ENCODE measurements at places on chromosomes 7 and 10.
A peak's percentile ranks its signal among the peaks of the same experiment; 100 is the strongest.

DNA sequence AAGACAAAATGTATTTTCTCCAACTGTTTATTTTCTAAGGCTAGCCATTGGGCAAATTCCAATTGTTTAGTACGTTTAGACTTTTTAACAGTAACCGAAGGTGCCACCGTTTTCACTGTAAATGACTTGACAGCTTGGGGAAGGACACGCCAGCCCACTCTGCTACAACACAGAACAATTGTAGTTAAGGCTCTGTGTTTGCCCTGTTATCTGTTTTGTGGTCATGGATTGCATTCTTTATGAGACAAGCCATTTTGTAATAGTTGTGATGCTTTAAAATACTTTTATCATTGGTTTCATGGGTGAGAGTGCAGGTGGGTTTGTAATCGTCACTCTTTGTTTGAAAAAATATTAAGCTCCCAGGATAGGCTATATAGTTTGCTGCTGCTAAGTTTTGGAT is 6.6 kb upstream of the PITRM1 start:
- H3K27ac ChIP-seq: no peak overlapping the region
- no peaks in the 10 kb centered on the region for H3K4me1 ChIP-seq
- DNase-seq: no peak

GRCh38 chr10:5550250-5550545 is 25.4 kb downstream of the CALML3 start:
- peaks cover 19% of the 10 kb centered on the region for H3K4me1 ChIP-seq
- DNase-seq: no peak
- no peaks in the 10 kb centered on the region for H3K36me3 ChIP-seq
- H3K27ac ChIP-seq: no peak overlapping the region
- peaks cover 20% of the 10 kb centered on the region for H3K27me3 ChIP-seq

DNA sequence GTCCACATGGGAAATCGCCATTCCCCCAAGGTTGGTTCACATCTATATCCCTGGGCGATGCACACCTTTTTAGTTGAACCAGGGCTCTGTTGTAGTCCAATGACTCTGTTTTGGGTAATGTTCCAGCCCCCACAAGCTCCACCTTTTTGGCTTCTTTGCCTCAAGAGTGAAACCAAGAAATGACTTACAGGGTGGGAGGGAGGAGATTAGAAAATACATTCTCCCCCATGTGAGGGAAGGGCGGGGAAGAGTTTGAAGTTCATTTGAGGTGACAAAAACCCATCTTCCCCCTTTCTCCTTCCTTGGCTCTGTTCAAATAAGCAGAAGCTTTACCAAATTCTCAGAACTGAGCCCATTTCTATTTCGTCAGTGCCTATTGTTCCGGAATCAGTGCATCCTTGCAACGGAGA is 82.8 kb downstream of the GATA3 start:
- H3K36me3 ChIP-seq: no peaks in the 10 kb centered on the region
- peak overlapping the region; percentile 16 for H3K27ac ChIP-seq
- peaks cover 19% of the 10 kb centered on the region for H3K4me1 ChIP-seq
- H3K27me3 ChIP-seq: peaks cover 18% of the 10 kb centered on the region

DNA sequence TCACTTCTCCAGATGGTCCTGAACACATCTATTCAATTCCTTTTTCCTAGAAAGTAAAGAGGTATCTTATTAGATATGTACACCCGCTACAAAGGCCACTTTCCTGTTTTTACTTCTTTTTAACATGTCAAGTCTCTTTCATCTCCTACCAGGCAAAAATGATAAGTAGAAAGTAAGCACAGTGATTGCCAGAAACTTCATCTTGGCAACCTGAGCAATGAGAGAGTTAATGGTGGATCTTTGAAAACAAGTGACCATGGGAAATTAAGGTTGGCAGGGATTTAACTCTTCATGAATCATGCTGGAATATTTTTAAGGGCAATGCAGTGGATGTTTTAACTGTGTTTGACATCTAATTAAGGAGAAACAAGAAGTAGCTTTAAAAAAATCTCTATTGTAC is 2.7 kb downstream of the SEMA3A start:
- H3K4me3 ChIP-seq: no peak overlapping the region
- no peaks in the 10 kb centered on the region for H3K36me3 ChIP-seq
- H3K4me1 ChIP-seq: no peaks in the 10 kb centered on the region
- no peak overlapping the region for H3K27ac ChIP-seq
- H3K27me3 ChIP-seq: no peaks in the 10 kb centered on the region

GRCh38 chr10:61804414-61804813 is 97.1 kb upstream of the ARID5B start:
- DNase-seq: no peak
- H3K27ac ChIP-seq: no peak overlapping the region
- H3K4me3 ChIP-seq: no peak overlapping the region
- H3K27me3 ChIP-seq: no peaks in the 10 kb centered on the region
- H3K4me1 ChIP-seq: no peaks in the 10 kb centered on the region
- H3K36me3 ChIP-seq: no peaks in the 10 kb centered on the region

- no peaks in the 10 kb centered on the region for H3K27me3 ChIP-seq
- no peak overlapping the region for H3K4me3 ChIP-seq
- no peak for DNase-seq
- H3K27ac ChIP-seq: no peak overlapping the region
Observed at GRCh38 chr10:2543142-2543886, 524.0 kb upstream of the PFKP start.

DNA sequence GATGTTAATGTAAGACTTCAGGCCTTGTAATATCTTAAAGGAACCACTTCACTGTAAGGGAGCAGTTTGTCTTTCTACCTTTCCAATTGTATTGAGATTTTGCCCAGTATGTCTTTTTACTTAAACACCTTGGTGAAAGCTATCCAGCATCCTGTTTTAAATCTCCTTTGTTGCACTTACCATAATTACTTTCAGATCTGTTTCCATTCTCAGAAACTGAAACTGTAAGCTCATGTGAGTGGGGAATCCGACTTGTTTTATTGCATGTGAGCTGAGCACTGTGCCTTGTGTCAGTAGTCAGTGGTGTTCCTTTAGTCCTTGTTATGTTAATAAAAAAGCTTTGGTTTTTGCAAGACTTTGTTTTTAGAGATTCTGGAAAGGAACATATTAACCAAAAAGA is 42.2 kb downstream of the BMPR1A start:
- no peak overlapping the region for H3K4me3 ChIP-seq
- peaks cover 23% of the 10 kb centered on the region for H3K4me1 ChIP-seq
- no peaks in the 10 kb centered on the region for H3K36me3 ChIP-seq
- no peak for DNase-seq

DNA sequence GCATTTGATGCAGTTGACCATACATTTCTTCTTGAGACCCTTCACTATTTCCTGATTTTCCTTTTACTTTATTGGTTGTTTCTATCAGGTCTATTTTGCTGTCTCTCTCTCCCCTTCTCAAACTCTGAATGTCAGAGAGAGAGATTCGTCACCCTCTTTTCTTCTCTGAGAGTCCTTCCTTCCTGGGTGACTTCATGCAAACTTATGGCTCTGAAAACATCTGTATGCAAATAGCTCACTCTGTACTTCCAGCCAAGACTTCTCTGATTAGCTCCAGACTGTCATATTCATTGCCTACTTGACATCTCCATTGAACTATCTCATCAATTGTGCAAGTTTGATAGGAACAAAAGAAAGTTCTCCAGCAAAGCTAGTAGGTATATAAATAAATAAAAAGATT is 191.7 kb upstream of the KLF6 start:
- DNase-seq: no peak
- no peak overlapping the region for H3K4me3 ChIP-seq
- H3K36me3 ChIP-seq: no peaks in the 10 kb centered on the region

DNA sequence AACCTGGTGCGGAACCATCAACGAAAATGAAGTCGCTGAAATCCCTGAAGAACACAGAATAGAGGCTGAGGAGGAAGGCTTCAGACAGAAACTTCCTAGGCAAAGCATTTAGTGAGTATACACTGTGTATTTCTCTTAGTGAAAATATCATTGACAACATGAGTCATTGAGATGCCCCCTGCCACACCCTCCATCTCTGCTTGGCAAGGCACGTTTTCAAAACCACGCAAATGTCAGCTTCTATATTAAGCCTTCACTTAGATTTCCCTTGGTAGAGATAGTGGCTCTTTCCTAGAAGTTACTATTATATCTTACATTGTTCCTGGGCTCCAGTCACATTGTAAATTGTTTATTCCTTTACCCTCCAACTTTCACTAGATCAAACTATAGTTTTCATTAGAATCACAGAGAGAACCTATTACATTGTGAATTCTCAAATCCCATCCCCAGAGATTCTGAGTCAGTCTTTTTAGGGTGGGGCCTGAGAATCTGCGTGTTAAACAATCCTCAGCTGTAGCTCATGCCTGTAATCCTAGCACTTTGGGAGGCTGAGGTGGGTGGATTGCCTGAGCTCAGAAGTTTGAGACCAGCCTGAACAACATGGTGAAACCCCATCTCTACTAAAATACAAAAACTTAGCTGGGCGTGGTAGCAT is 4.6 kb upstream of the SKAP2 start:
- H3K27ac ChIP-seq: no peak overlapping the region
- no peak overlapping the region for H3K4me3 ChIP-seq
- H3K4me1 ChIP-seq: peaks cover 11% of the 10 kb centered on the region

DNA sequence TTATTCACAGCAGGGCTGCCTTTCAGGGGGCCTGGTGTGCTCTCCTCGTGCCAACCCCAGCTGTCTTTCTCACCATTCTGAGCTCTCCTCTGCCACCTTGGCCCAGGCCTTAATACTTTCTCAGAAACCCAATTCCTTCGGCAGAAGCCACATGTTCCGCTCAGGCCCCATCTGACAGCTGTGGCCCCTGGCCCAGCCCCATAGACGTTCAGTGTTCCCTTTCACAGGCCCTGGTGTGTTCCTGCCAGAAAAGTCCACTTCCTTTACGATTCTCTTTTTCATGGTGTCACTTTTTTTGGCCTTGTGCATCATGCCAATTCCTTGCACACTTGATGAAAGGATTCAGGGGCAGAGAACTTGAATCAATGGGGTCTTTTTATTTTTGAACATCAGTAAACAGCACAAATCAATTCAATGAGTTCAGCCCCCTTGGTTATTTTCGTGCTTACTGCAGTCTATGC is 15.9 kb upstream of the GPNMB start:
- H3K27ac ChIP-seq: no peak overlapping the region
- DNase-seq: no peak
- H3K36me3 ChIP-seq: no peaks in the 10 kb centered on the region
- H3K4me3 ChIP-seq: no peak overlapping the region

DNA sequence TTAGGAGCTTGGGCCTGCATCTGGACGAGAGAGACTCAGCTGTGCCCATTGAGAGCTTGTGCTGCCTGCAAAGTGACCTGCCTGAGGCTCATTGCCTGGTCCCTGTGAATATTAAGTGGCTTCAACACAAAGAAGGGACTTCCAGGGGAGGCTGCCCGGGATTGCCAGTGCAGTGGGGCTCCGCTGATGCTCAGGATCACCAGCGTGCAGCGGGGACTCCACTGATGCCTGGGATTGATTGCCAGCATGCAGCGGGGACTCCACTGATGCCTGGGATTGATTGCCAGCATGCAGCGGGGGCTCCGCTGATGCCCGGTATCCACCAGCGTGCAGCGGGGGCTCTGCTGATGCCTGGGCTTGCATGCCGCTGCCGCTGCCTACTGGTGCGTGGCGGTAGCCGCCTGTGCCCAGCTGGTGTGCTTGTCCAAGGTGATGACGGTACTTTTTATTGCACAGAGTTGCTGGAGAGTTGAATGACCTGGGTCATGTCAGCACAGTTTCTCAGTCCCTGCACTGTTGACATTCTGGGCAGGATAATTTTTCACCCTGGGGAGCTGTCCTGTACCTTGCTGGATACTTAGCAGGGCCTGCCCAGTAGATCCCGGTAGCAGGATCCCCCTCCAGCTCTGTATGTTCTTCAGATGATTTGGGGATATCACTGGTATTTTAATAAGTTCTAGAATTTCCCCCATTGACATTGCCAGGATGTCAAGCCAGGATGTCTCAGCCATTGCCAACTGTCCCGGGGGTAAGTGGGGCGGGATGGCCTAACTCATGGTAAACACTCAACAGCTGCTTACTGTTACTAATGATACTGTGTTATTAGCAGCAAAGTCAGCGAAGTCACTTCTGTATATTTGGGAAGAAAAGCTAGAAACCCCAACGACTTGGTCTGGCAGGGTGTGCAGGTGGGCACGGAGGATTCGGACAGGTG is 13.0 kb downstream of the DOCK1 start:
- H3K4me1 ChIP-seq: no peaks in the 10 kb centered on the region
- DNase-seq: no peak

DNA sequence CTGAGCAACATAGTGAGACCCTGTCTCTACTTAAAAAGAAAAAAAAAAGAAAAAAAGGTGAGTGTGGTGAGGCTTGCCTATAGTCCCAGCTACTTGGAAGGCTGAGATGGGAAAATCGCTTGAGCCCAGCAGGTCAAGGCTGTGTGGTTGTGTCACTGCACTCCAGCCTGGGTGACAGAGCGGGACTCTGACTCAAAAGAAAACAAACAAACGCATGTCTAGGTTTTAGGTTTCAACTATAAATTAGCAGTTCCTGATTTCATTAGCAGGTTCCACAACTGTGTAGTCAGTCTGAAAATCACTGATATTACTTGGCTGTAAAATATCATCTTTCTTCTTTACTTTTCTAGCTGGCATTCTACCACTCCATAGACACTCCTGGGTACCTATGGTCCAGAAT is 155.7 kb upstream of the HGF start:
- H3K27me3 ChIP-seq: no peaks in the 10 kb centered on the region
- no peak overlapping the region for H3K27ac ChIP-seq
- H3K4me3 ChIP-seq: no peak overlapping the region
- H3K4me1 ChIP-seq: no peaks in the 10 kb centered on the region
- H3K36me3 ChIP-seq: no peaks in the 10 kb centered on the region
